ENCODE measurements at places on chromosomes 4 and X.

GRCh38 chr4:167431371-167431770, 197.1 kb upstream of the SPOCK3 start:
- DNase-seq = no peak

- no peak for DNase-seq
These were observed 37.9 kb downstream of the RGS12 start for GRCh38 chr4:3330707-3331106.

- DNase-seq = no peak
These were observed 522.5 kb downstream of the IQCM start for GRCh38 chr4:149293046-149293649.

- no peak for DNase-seq
These were observed 44.2 kb upstream of the RHOH start for GRCh38 chr4:40152637-40153036.

- no peak for DNase-seq
These were observed 74.1 kb downstream of the TAB3 start for GRCh38 chrX:30814978-30815377.

GRCh38 chr4:150952167-150952845, 62.8 kb downstream of the LRBA start:
- DNase-seq = no peak

DNA sequence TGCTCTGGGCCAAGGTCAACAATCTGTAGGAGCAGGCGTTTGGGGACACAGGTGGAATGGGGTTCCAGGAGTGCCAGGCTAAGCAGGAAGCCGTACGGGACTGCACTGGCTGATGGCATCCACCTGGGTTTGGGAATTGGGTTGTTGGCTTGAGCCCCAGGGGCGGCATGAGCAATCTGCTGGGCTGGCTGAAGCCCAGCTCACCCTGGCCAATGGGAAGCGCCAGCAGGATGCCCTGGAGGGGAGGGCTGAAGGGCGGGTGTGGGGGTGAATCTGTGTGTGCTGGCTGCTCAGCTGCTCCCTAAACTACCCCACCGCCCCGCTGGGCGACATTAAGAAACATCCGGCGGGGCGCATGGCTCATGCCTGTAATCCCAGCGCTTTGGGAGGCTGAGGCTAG, 8.9 kb upstream of the RGS12 start:
- DNase-seq = no peak

GRCh38 chr4:95017305-95018064, 259.7 kb downstream of the BMPR1B start:
- no peak for DNase-seq

DNA sequence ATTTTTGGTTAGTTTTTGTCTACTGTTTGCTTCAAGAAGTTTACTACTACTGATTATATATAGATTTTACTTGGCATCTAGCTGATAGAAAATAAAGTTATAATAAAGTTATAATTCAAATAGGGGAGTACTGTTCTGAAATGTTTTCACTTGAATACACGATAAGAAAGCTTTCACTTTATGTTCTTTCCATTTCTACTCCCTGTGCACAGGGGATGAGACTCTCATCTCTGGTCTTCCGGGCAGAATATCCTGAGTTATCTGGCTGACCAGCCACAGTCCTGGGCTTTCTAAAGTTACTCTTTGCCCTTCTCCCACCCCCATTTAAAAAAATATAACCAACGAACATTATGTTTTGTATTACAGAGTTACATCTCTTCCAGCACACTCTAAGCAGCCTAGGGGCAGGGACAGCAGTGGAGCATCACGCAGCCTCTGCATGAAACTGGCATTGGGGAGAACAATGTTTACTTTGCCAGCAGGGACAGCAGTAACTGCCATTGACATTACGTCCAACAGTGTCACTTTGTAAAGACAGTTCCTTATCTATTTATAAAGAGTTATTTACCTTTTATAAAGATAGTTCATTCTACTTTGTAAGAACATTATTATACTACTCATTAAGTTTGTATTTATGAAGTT, 64.3 kb downstream of the METTL14 start:
- DNase-seq = no peak

DNA sequence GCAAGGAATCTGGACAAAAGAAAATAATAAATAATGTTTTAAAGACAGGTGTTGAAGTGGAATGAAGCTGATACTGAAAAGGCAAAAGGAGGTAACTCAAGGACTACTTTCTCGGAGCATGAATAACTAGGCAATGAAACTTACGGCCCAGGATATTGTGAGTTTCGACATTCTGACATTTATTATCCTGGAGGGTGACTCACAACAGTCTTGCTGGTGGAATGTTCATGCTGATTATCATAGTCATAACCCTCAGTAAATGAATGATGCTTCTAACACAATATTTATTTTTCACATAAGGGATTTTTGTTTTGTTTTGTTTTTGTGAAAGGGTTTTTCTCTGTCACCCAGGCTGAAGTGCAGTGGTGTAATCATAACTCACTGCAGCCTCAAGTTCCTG, 147.0 kb upstream of the HPGD start:
- no peak for DNase-seq

- no peak for DNase-seq
These were observed 1221.1 kb upstream of the ADGRL3 start for GRCh38 chr4:59979061-59979460.

DNA sequence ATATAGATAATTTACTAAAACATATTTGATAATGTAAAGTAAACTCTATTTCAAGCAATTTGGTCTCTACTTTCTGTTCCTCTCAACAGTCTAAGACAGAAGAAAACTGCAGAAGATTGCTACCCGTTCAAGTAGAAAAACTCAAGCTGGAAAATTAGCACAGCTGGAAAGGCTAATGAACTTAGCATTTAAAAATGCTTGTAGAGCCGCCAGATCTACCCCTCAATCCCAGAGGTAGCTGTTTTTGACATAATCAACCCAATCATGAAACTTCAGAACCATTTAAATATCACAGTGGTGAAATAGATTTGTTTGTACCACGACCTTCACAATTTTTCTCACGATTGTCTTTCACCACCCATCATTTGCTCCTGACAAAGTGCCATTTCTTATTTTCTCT, 479.5 kb downstream of the SPRY1 start:
- no peak for DNase-seq

DNA sequence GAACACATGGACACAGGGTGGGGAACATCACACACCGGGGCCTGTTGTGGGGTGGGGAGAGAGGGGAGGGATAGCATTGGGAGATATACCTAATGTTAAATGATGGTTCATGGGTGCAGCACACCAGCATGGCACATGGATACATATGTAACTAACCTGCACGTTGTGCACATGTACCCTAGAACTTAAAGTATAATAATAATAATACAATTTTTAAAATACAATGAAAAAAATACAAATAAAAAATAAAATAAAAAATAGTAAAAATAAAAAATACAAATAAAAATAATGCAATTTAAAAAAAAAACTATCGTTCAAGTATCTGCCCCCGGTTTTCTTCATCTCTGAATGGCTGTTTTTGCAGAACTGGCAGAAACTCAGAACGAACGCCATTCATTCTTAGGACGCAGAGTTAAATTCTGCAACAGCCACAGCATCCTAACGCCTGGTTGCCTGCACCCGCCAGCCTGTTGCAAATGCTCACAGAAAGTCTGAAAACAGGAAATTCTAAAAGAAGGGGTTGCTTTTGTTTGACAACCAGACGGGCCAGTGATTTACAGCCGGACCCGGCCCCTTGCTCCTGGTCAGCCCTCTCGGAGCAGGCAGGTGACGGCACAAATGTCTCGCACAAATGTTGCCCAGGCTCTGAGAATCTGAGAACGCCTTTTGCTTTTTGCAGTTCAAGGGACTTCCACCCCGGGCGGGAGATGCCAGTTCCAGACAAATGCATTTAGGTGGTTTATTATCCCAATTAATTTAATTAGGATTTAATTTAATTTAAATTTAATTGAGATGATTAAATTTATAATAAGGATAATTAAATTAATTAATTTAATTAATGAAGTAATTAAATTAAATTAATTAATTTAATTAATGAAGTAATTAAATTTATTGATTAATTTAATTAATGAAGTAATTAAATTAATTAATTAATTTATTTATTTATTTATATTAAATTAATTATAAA, 47.8 kb downstream of the CRLF2 start:
- no peak for DNase-seq

DNA sequence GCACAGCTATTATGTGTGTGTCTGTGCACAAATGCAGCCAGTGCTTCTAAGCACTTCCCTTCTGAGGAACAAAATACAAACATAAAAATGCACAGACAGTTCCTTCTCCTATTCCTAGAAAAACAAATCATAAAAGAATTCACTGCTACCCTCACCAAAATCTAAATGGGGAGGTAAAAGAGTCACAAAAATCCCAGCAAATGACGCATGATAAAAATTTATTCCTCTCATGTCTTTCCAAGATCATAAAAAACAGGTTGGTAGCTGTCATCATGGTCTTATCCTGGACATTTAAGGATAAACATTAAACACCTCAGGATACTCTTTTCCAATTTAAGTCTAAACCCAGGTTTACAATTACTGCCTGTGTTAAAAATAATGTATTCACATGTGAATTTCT, 124.9 kb downstream of the ADAMTS3 start:
- no peak for DNase-seq

- DNase-seq = no peak
These were observed 13.9 kb downstream of the TMEM165 start for GRCh38 chr4:55409468-55410171.

DNA sequence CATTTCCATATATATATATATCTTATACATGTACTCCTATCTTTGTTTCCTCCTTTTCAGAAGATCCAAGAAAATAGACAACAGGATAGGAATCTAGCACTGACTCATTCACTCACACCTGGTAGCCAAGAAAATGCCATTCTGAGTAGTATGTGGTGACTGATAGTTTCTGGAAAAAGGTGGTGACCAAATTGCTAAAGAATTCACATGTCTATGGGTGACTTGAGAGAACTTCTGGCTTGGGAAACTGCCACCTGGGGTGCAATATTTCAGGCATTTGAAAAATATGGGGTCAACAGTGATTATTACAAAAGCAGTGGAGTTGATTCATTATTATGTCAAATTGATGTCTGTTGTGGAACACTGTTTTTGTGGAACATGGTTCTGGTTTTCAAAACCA, 605.1 kb downstream of the PCDH18 start:
- DNase-seq = no peak

DNA sequence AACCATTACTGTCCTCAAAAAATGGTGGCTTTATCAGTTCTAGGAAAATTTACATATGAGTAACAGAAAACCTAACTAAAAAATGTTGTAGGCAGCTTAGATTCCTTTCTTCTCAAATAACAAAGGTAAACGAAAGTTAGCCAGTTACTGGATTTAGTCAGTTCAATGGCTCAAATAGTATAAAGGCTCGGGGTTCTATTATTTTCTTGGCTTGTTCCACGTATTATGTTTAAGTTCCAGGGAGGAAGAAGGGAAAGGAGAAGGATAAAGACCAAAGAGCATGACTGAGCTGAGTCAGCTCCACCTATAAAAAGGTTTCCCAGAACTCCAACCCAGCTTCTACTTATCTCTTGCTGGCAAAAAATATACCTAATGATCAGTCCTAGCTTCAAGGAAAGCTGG, 41.0 kb upstream of the MAB21L2 start:
- DNase-seq = no peak

- no peak for DNase-seq
These were observed 180.2 kb downstream of the RBM46 start for GRCh38 chr4:154961263-154961662.

DNA sequence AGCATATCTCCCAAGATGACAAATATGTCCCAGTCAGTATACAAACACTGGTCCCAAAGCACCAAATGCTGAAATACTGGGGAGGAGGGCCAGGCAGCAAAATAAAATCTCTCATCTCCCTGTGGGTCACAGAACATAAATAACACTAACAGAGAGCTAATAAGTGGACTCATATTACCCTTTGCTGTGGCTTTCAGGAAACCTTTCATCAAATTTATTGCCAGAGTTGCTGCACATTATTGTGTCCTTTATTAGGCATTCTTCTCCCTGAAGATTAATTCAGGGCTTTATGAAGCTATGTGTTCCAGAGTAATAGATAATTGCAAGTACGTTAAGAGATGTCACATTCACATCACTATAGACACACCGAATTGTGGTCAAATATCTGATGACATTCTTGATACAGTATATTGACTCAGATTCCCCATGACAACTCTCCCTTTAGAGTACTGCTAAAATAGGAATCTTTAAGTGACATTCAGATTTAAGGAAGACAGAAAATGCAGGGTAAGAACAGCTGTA, 124.1 kb upstream of the PRR32 start:
- DNase-seq = no peak

DNA sequence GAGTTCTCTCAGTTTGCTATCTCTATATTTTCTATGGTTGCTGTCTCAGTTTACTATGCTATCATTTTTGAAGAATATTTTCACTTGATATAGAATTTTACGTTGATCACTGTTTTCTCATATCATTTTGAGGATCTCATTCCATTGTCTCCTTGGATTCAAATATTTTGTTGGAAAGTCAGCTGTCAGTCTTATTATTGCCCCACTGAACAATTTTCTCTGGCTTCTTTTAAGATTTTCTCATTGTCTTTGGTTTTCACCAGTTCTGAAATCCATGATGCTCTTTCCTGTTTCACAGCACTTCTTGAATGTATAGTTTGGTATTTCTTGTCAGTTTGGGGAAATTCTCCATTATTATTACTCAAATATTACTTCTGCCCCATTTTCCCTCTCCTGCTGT, 81.1 kb downstream of the ENPP6 start:
- no peak for DNase-seq

GRCh38 chr4:157996061-157997028, 176.5 kb downstream of the GASK1B start:
- no peak for DNase-seq

- no peak for DNase-seq
These were observed 555.0 kb downstream of the MID1IP1 start for GRCh38 chrX:39356119-39356807.

- DNase-seq = no peak
These were observed 89.8 kb downstream of the CHIC2 start for GRCh38 chr4:53974561-53974960.

GRCh38 chr4:29970626-29971025, 749.5 kb upstream of the PCDH7 start:
- no peak for DNase-seq

DNA sequence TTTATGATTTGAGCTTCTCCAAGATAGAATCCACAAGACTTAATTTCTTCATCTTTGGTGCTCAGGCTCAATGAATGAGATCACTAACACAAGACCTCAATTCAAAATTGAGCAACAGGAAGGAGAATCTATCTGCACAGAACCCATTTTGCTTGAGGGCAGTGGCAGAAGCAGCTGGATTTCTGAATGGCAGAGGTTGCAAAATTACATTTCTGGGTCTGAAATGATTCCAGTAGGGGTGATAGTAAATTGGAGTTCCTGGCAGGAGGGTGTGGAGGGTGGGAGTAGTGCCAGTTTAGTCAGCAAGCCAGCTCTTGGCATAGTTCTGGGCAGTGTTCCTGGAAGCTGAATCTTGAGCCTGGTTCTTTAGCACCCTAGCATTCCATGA, 281.1 kb downstream of the SLC7A11 start:
- DNase-seq = no peak

GRCh38 chr4:137249112-137249511, 283.2 kb downstream of the PCDH18 start:
- DNase-seq = no peak
